ENCODE measurements at places on chromosomes 1 and 21. TPM values are rescaled to one million over a fixed set of nuclear protein-coding genes. Genes with fewer than 3 reads are reported as not detected.

- no peak for DNase-seq
These were observed 14.6 kb downstream of the NGF start for GRCh38 chr1:115323366-115324004.

DNA sequence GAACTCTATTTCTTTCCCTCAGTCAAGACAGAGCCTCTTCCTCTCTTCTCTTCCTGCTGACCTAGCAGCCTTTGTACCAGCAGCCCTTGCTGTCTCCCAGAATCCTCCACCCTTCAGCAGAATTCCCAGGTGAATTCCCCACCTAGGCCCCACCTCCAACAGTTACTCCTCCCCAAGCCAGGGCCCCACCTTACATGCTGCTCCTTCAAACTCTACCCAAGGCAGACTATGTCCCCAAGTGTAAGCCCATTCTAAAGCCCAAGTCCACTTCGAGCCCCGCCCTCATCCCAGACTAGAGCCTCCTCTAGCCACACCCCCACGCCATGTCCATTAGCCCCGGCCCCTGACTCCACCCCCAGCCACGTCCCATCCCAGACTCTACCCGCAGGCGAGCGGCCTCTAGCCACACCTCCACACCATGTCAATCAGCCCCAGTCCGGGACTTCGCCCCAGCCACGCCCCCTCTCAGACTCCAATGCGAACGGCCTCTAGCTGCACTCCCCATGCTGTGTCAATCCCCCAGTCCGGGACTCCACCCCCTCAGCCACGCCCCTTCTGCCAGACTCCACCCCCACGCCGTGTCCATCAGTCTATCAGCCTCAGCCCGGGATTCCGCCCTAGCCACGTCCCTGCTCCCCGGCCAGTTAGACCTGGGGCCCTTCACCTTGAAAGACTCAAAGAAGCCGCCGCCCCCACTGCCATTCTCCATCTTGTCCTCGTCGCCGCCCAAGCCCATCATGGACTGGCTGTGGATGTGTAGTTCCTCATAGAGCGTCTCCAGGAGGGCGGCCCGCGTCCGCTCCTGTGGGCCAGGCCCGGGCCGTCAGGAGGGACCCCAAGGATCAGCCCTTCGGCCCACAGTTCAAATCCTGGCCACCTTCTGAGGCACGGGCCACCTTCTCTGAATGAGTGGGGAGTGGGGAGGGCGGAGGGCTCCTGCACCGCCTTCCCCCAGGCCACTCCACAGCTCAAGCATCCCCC is 61.3 kb downstream of the RAP1GAP start:
- no peak for DNase-seq

DNA sequence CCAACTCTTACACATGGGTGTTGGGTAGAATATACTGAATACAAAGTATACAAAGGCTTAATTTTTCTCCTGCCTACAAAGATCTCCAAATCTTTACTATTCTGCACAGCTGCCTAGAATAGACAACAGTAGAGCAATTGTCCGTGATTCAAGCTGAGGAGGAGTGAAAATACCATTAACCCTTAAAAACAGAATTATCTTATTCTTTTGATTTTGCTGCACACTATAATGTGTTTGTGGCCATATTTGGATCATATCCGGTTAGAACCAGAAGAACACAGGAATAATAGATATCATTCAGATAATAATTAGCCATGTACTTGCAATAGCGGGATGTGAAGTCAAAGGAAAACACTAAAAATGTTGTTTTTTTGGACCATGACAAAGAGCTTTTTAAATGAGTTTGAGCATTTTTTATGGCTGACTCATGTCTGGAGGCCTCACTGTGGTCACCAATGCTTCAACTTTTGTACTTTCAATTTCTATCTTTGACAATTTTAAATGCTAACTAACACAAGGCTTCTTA is 197.6 kb upstream of the FOXD3 start:
- no peak for DNase-seq

DNA sequence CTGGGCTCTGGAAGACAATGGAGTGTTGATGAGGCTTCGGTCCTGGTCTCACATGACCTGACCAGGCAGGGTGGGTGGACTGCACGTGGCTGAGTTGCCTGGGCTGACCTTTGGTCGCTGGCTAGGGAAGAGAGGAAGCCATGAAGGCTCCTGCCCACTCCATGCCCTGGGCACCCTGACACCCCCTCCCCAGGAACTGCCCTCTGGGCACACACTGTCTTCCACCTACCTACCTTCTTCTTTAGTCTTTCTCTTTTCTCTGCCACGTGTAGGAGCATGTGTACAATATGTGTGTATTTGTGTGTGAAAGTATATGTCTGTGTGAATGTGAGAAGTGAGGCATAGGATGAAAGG is 15.1 kb downstream of the POU3F1 start:
- no peak for DNase-seq

GRCh38 chr1:9127395-9128165 is 1.3 kb downstream of the GPR157 start:
- no peak for DNase-seq

- DNase-seq, result no peak
These were observed 275.8 kb downstream of the KCTD3 start for GRCh38 chr1:215842905-215843304.

- no peak for DNase-seq
These were observed 57.0 kb downstream of the YARS1 start for GRCh38 chr1:32759997-32760623.

DNA sequence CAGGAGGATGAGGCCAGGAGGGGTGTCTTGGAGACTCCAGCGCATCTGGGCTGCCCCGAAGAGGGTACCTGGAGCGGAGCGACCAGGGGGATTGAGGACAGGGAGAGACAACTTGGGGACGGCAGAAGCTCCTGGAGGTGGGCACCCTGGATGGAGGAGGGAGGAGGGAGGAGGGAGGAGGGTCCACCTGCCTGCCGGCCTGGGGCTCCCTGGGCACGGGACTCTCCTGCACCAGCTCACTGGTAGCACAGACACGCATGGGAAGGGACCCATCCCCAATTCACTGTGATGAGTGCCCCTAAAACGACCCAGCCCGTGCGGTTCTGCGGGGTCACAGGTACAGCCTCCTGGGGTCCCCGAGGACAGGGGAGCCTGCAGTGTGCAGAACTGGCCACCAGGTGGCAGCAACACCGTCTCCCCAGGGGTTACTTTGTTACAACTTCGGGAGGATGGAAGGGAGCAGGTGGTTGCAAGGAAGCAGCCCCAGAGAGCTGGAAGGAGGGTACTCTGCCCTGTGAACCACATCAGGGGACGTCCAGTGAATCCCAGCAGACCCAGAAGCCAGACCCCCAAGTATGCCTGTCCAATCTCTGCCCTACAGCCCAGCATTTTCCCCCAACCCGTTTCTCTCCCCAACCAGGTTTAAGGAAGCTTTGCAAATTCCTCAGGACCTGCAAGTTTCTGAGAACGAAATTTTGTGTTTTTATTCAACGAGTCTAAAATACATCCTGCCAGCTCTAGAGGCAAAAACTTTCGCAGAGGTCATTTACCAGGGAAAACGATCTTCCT is 482.4 kb downstream of the NPHP4 start:
- no peak for DNase-seq

DNA sequence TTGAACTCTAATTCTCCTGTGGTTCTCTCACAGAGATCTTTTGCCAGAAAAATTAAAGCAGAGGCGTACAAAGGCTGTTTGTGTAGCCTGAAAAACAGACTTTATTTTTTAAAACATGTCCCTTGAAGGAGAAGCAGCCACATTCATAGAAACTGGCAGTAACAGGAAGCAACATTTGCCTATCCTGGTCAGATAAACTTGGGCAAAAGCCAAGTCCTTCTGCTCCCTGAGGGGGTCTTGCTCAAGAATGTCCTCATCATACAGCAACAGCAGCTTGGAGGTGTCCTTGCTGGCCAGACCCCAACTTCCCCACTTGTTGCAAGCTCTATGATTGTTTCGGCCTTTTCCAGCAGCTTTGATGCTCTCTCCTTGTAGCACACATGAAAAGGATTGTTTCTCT is 36.3 kb downstream of the MSTO1 start:
- no peak for DNase-seq

DNA sequence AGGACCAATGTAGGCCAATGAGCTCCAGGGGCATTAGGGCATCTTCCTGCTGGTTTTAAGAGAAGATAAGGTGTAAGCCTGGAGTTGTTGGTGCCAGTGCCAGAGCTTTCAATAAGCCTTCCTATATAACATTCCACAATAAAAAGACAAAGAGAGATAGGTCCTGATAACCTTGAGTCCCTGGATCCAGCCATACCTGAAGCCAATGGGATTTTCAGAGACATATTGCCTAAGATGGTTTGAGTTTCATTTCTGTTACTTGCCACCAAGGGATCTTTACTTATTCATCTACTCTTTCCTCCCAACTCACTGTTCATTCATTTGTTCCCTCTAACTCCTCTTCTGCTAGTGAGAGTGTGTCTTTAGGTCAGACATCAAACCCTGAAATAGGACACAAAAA is 68.8 kb upstream of the CAPZB start:
- DNase-seq, result no peak

DNA sequence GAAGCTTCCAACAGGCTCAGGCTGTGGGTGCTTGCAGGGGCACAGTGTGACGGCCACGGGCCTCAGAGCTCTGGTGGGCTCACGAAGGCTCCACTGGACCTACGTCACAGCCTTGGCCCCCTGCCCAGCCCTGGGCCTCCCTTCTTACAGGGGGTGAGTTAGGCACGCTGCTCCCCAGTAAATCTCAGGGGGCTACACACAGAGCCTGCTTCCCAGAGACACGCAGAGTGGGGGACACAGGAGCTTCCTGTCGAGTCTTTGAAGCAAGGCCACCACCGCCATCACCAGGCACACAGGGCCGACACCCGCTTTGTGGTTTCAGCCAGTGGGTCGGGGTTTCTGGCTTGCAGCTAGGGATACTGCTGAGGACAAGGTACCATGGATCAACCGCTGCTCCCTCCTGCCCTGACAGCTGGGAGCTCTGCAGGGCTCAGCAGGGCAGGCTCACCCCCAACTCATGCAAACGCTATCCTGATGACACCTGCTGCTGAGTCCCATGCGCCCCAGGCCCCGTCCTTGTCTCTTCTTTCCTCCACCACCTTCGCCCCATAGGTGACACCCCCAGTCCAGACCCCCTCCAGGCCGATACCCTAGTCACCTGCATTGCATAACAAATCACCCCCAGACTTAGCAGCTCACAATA is 5.5 kb upstream of the CFAP410 start:
- no peak for DNase-seq

- DNase-seq, result no peak
These were observed 192.0 kb downstream of the DHRS3 start for GRCh38 chr1:12426030-12426429.

- DNase-seq, result no peak
These were observed 3.0 kb downstream of the AURKAIP1 start for GRCh38 chr1:1371746-1372711.

DNA sequence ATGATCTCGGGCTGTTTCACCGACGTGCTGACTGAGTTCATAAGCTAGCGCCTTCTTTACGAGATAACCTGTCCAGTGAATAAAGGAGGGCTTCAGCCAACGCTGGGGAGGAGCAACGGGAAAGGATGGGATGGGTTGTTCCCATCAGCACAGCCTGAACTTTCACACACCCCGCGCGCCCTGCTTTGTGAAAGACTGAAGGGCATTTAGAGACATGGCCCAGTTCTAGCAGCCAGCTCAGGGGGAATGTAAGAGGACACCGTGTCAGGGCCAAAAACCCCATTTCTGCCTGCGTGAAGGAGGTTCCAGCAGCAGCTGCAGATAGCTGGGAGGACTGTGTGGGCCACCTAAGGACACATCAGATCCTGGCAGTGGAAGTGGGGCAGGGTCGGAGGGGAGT is 255.1 kb upstream of the RAB4A start:
- no peak for DNase-seq

DNA sequence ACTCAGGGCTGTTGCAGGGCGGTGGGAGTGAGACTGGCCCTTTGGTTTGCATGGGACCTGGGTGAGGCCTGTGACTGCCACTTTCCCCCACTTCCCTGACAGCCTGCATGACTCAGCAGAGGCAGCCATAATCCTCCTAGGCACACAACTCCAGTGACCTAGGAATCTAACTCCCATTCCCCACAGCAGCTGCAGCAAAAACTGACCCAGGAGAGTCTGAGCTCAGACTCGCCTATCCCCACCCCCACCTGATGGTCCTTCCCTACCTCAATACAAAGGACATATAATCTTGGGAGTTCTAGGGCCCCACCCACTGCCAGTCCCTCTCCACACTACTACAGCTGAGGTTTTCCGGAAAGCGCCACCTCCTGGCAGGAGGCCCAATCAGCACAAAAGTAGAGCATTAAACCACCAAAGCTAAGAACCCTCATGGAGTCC is 26.7 kb downstream of the NDC1 start:
- no peak for DNase-seq

DNA sequence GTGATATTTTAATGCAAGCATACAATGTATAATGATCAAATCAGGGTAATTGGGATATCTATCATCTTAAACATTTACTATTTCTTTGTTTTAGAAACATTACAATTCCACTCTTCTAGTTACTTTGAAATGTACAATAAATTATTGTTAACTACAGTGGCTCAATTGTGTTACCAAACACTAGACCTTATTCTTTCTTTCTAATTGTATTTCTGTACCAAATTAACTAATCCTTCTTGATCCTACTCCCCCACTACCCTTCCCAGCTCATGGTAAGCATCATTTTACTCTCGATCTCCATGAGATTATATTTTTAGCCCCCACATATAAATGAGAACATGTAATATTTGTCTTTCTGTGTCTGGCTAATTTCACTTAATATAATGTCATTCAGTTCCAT is 95.0 kb upstream of the MROH9 start:
- no peak for DNase-seq

DNA sequence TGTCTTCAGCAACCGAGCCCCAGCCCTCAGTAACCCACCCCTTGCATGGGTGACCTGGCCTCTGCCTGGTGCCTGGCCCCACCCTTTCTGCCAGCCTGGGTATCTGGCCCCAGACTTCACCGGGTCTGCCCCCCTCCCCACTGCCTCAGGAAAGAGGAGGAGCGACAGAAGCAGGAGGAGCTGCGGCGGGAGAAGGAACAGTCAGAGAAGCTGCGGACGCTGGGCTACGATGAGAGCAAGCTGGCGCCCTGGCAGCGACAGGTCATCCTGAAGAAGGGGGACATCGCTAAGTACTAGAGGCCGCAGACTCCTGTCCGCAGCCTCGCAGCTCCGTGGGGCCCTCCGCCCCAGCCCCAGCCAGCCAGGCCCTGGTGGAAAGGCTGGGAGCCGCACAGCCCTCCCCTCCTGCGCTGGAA is 6.1 kb downstream of the TNFRSF25 start:
- DNase-seq, result no peak

- no peak for DNase-seq
These were observed 27.2 kb upstream of the ITLN2 start for GRCh38 chr1:160981584-160982411.

GRCh38 chr1:247385283-247385682 is 30.7 kb upstream of the NLRP3 start:
- DNase-seq, result no peak

- DNase-seq, result no peak
These were observed 382.5 kb upstream of the VAMP3 start for GRCh38 chr1:7388488-7389185.

- no peak for DNase-seq
These were observed 51.7 kb downstream of the SLC16A1 start for GRCh38 chr1:112904071-112904830.

The YTHDF2 gene
- polyA plus RNA-seq, result 94.3 TPM

The DIP2A gene
- 35.6 TPM for polyA plus RNA-seq

The SLC45A1 gene
- 1.5 TPM for polyA plus RNA-seq

The ZNF683 gene
- not detected for polyA plus RNA-seq

The FNDC10 gene
- 3.7 TPM for polyA plus RNA-seq

The FCRLB gene
- 2.8 TPM for polyA plus RNA-seq

The USF1 gene
- 54.5 TPM for polyA plus RNA-seq

The MRPL20 gene
- 155 TPM for polyA plus RNA-seq

The OR2L2 gene
- not detected for polyA plus RNA-seq

The TTC34 gene
- 0.46 TPM for polyA plus RNA-seq

The ENO1 gene
- 893 TPM for polyA plus RNA-seq
